ENCODE measurements at places on chromosomes 4 and X. TPM values are rescaled to one million over a fixed set of nuclear protein-coding genes. Genes with fewer than 3 reads are reported as not detected.

PAGE1 gene
- not detected for total RNA-seq

FGFRL1 gene
- total RNA-seq, result 75.7 TPM

EGF gene
- 0.87 TPM for total RNA-seq

SLC10A3 gene
- 28.9 TPM for total RNA-seq

CITED1 gene
- total RNA-seq, result 0.68 TPM

SPANXD gene
- not detected for total RNA-seq

CXCL1 gene
- 1.0 TPM for total RNA-seq

PF4V1 gene
- total RNA-seq, result not detected

GPR119 gene
- total RNA-seq, result not detected
